Cardiac atrium fibroblast (primary cell): ENCODE measurements at places on chromosomes 4 and X. TPM values are rescaled to one million over a fixed set of nuclear protein-coding genes. Genes with fewer than 3 reads are reported as not detected.

The ZDHHC9 gene
- 41.7 and 47.6 TPM in 2 replicates for total RNA-seq

The LEF1 gene
- total RNA-seq = 1.3 TPM in 1 of 2 replicates, not detected in the other

The SMIM10 gene
- total RNA-seq = 1.1 and 4.5 TPM in 2 replicates

The FHDC1 gene
- under 0.01 and 0.18 TPM in 2 replicates for total RNA-seq

The SMIM10L2A gene
- total RNA-seq = under 0.01 and 0.49 TPM in 2 replicates

The ATP8A1 gene
- 1.5 and 2.3 TPM in 2 replicates for total RNA-seq

The PDLIM5 gene
- total RNA-seq = 90.8 and 120 TPM in 2 replicates

The MGAT4D gene
- not detected in 2 replicates for total RNA-seq

The CFI gene
- 3.2 and 10.7 TPM in 2 replicates for total RNA-seq

The MAGEA12 gene
- total RNA-seq = not detected in 2 replicates

The MMGT1 gene
- 13.2 and 17.2 TPM in 2 replicates for total RNA-seq

The GATA1 gene
- total RNA-seq = not detected in 2 replicates

The ANXA10 gene
- 1.6 and 7.0 TPM in 2 replicates for total RNA-seq

The PCDH10 gene
- 0.90 and 3.6 TPM in 2 replicates for total RNA-seq

The PABPC1L2A gene
- not detected in 2 replicates for total RNA-seq

The HSPA4L gene
- total RNA-seq = 0.54 and 3.7 TPM in 2 replicates

The OPN1LW gene
- not detected in 2 replicates for total RNA-seq

The GIMD1 gene
- total RNA-seq = not detected in 2 replicates

The BEX4 gene
- total RNA-seq = 2.8 and 6.5 TPM in 2 replicates

The C4orf36 gene
- 0.49 TPM in 1 of 2 replicates, not detected in the other for total RNA-seq

The CCKAR gene
- total RNA-seq = not detected in 2 replicates
